ENCODE measurements at places on chromosomes 3 and 15.

GRCh38 chr3:182783106-182783505, 10.2 kb upstream of the ATP11B start:
- DNase-seq = no peak

DNA sequence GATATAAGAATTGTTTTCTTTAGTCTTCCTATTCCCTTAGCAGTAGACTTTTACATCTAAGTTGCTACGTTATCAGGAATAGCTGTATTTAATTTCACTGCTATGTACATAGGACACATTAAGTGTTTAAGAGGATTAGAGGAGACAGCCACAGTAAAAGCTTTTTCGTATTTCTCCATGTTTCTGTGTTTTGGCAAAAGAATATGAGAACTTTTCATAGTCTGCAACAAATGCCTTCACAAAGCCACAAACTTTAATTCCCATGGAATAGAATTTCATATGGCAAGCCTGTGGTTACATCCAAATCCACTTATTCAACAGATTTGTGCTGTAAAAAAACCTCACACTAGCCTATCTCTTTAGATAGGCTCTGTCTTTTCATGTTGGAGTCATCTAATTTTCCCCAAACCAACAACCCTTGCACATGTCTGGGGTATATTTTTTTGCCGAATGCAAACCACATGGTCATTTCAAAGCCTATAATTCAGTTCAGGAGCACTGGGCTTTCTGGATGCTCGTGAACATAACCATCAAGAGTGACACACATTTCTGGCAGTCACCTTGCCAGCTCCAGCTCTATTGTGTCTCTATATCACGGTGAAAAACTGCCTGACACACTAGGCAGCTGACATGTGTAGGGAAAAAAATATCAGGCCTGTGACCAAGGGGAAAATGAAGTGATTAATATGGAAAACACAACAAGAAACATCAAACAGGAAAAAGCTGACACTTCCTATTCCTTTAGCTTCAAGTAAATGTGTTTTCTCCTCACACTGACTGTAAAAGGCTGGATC, 19.2 kb downstream of the PLD1 start:
- DNase-seq = no peak

- no peak for DNase-seq
Observed at GRCh38 chr3:131231710-131232389, 149.7 kb upstream of the NUDT16 start.

GRCh38 chr15:62109982-62110851, 43.4 kb downstream of the C2CD4A start:
- no peak for DNase-seq

- no peak for DNase-seq
Observed at GRCh38 chr15:40549894-40550293, 14.9 kb downstream of the CCDC32 start.

DNA sequence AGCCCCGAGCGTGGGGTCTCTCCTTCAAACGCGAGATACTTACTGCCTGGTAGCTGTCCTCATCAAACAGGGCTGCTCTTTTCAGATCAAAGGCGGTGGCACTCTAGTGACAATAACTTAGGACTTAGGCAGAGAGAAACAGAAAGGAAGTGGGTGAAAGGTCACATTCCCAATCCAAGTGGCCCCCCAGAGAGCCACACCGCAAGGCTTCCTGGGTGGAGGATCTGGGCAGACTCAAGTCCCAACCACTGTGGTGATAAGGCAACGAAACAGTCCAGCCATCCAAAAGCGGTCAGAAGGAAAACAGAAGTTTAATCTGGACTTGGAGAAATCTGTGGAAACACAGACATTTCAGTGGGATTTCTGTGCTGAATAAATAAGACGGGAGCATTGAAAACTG, 227.2 kb downstream of the ADAMTS17 start:
- no peak for DNase-seq

DNA sequence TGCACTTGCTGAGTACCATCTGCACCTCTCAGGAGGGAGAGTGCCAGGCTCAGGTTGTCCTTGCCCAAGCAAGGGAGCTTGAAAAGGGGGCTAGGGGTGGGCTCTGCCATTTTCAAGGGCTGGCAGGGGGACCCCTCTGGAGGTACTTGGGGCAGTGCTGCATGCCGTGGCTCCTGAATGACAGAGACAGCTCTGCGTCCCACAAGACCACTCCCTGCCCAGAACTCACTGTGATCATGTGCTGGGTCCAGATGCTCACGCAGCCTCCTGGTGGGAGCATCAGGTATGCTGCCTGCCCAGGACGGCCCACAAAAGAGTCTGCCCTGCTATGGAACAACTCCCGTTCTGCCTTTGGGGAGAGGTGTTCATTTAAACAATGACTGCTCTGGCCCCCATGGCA, 165.2 kb downstream of the GOLGA6L4 start:
- DNase-seq = no peak

DNA sequence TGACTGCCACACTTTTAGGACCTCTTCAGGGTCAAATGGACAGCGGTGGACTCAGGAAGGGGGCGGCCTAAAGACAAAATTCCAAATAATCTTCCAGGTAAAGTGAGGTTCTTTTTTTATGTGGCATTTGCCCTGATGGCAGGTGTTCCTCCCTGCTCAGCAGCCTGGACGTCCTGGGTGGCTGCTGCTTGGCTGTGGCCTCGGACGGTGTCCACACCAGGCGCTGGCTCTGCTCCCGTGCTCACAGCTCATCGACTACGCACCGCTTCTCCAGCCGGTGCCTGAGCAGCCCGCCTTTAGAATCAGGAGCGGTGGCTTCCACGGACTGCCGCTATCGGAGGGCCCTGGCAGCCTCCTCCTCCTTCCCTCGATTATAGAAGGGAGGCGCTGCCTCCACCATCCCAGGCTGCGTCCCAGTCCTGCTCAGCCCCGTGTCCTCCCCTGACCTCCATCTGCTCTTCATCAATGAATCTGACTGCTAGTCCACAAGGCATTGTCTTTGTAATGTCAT, 41.9 kb downstream of the PCSK6 start:
- DNase-seq = no peak

GRCh38 chr15:67456677-67457529, 64.0 kb upstream of the C15orf61 start:
- peak; percentile 23 for DNase-seq

GRCh38 chr3:39241561-39241960, 38.3 kb downstream of the CX3CR1 start:
- DNase-seq = no peak

GRCh38 chr15:52104532-52105004, 8.0 kb downstream of the BCL2L10 start:
- DNase-seq = no peak

- no peak for DNase-seq
Observed at GRCh38 chr15:92449476-92449875, 55.8 kb downstream of the ST8SIA2 start.

- no peak for DNase-seq
Observed at GRCh38 chr3:141373232-141373631, 4.9 kb downstream of the ZBTB38 start.

- DNase-seq = no peak
Observed at GRCh38 chr3:2363854-2364253, 265.2 kb downstream of the CNTN4 start.

DNA sequence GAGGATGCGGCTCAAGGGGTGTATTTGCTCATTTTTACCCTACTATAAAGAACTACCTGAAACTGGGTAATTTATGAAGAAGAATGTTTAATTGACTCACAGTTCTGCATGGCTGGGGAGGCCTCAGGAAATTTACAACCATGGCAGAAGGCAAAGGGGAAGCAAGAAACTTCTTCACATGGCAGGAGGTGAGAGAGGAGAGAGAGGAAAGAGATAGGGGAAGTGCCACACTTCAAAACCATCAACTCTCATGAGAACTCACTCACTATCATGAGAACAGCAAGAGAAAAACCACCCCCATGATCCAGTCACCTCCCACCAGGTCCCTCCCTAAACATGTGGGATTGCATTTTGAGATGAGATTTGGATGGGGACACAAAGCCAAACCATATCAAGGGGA, 192.7 kb downstream of the DIPK2A start:
- no peak for DNase-seq

- DNase-seq = no peak
Observed at GRCh38 chr3:45347315-45348000, 40.9 kb upstream of the LARS2 start.

- DNase-seq = no peak
Observed at GRCh38 chr3:142846779-142847577, 41.9 kb downstream of the PCOLCE2 start.

- DNase-seq = no peak
Observed at GRCh38 chr3:37943631-37944314, 46.8 kb upstream of the VILL start.

- no peak for DNase-seq
Observed at GRCh38 chr3:187098923-187099512, 40.3 kb downstream of the RPL39L start.

DNA sequence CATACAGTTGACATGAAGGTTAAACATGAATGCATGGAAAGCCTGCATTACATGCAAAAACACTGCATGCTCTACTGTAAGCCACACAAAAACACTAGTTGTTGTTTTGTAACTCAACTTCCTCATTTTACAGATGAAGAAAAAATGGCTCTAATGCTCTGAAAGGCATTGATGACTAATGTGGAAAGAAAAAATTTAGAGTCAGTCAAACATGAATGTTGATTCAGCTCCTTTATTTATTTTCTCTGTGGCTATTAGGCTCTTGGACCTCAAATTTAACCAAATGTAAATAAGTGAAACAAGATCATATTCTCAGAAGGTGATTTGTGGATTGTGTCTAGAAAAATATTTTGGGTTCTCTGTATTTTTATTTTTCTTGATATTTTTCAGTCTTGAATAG, 336.7 kb upstream of the ZNF717 start:
- DNase-seq = no peak

DNA sequence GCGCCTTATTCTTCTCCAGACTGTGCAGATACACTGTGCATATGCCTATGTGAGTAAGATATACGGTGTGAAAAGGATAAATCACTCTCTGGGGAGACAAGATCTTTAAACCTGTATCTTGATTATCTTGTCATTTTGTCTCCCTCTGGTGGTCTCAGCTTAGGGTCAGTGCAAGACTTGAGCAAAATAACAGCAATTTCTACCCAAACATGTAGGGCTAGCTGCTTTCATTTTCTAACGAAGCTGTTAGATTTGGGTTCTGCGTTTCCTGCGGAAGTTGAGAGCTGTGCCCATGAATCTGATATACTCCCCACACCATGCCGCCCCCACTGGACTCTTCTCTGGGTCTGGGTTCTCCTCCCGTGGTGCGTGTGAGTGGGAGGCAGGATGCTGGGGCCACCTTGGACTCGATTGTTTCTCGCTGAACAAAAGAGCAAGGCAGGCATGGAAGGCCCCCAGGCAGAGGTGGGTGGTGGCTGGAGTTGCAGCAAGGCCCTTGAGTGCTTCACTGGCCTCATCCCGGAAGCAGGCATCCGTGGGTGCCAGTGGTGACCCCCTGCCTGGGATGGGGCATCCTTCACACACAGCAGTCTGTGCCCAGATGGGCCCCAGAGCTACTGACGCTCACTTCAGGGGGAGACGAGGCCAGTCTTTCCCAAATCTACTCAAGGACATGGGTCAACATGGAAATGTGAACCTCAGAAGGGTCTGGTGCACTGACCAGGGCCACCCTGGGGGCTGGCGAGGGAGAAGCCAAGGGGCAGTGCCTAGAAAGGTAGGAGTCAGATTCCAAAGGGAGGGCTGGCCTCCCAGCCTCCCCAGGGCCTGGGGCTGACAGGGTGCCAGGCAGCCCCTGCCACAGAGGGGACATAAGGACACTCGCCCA, 179.6 kb downstream of the NSMCE3 start:
- DNase-seq = no peak

- no peak for DNase-seq
Observed at GRCh38 chr3:13561967-13562366, 13.0 kb downstream of the FBLN2 start.

GRCh38 chr3:87975716-87976115, 83.1 kb downstream of the CGGBP1 start:
- DNase-seq = no peak

GRCh38 chr15:78004919-78005634, 72.4 kb downstream of the TBC1D2B start:
- no peak for DNase-seq

- DNase-seq = no peak
Observed at GRCh38 chr3:32082721-32083120, 23.7 kb upstream of the GPD1L start.

GRCh38 chr15:75656813-75657212, 9.1 kb downstream of the SNX33 start:
- DNase-seq = no peak

DNA sequence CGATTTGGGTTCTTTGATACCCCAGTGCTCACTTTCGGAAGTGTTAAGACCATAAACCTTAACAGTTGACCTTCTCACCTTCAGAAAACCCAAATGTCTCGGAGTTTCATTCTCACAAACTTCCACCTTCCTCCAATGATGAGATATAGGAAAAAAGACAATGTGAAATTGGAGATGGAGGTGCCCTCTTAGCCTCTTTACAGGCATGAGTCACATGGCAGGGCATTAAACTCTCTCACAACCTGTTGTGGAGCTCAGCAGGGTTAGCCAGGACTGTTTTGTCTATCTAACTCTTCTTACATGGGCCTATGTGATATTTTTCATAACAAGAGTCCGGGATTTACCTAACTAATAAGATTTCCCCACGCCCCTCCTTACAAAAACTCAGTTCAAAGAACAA, 10.7 kb downstream of the AGTR1 start:
- no peak for DNase-seq

- no peak for DNase-seq
Observed at GRCh38 chr3:25855266-25855784, 65.4 kb downstream of the OXSM start.

DNA sequence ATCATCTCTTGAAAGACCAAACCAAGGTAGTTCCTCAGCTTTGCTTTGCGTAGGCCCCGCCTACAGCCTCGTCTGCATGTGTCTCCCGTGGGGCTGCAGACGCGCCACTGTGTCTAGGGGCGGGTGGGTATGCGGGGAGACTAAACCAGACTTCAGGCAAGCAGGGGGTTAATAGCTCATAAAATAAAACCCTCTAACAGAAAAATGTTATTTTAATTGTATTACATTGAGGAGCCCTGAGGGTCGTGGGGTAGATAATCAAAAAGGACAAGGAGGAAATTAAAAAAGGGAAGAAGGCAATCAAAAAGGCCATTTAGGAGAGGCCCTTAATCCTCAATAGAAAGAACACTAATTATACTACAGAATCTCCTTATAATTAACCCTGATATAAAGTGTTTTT, 247.6 kb upstream of the ICE2 start:
- no peak for DNase-seq
